ENCODE measurements at places on chromosomes 7 and 10.

DNA sequence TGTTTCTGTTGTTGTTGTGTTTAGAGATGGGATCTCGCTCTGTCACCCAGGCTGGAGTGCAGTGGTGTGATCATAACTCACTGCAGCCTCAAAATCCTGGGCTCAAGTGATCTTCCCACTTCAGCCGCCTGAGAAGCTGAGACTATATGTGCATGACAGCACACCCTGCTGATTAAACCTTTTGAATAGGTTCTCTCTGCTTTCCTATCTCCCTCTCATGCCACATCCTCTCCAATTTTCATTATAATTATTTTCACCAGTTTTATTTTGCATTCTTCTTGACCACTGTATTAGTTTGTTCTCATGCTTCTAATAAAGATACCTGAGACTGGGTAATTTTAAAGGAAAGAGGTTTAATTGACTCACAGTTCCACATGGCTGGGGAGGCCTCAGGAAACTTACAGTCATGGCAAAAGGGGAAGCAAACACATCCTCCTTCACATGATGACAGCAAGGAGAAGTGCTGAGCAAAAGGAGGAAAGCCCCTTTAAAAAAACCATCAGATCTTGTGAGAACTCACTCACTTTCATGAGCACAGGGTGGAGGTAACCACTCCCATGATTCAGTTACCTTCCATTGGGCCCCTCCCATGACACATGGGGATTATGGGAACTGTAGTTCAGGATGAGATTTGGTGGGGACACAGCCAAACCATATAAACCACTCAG is 12.9 kb downstream of the AGK start:
- no peak for DNase-seq

- no peak for DNase-seq
Observed at GRCh38 chr10:125231813-125232475, 71.6 kb upstream of the CTBP2 start.

GRCh38 chr10:88840881-88841280 is 10.8 kb downstream of the ANKRD22 start:
- DNase-seq: no peak

- no peak for DNase-seq
Observed at GRCh38 chr10:120075349-120075748, 182.8 kb downstream of the SEC23IP start.

DNA sequence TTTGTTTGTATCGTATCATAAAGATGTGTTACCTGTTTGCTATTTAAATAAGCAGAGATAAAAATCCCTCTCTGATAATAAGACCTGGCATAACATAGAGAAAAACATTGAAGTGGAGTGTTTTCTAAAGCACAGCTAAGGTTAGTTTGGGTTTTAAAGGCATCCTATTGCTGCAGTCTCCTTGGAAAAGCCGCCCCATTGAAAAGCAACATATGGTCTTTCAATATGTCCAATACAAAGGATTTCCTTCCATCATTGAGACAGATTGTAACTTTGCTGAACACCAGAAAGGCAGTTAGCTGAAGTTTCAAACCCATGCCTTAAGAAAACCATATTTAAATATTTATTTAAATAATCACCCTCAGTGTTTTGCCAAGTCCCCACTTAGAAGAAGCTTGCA is 898.5 kb upstream of the KCND2 start:
- DNase-seq: no peak

- DNase-seq: no peak
Observed at GRCh38 chr10:30997536-30998235, 34.0 kb downstream of the ZNF438 start.

DNA sequence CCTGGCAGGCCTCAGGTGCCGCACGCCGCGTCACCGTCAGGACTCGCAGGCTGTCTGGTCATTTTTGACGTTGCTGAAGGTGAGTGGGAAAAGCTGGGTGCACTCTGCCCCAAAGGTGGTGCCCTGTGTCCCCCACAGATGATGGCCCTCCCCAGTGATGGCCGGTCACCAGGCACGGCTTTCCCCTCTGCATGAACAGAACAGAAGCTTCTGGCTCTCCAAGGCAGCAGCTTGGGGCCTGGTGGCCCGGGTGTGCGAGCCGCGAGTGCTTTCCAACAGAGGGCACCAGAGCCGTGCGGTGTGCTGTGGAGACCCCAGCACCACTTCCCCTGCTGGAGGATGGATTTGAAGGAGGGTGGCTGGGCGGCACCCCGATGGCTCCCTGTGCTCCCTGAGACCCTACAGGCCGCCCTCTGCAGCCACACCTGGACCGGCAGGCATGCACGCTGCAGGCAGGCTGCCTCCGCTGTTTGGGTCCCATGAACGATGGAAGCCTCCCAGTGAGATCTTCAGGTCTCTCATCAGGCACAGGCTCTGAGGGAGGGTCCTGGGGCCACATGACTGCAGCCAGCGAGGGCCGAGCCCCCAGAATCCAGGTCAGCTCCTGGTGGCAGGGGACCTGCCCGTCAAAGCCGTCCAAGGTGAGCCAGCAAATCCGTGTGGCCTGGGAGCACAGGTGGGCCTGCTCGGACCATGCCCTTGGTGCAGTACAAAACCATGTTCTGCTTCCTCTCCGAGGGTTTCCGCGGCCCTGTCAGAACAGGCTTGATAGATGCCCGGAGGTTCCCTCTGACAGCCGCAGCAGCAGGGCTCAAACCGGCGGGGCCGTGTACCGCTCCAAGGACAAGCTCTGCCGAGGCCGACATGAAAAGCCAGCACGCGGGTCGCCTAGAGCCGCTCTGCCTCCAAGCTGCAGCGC is 195.4 kb downstream of the EBF3 start:
- no peak for DNase-seq
